ENCODE measurements at places on chromosomes 16 and 17.
A peak's percentile ranks its signal among the peaks of the same experiment; 100 is the strongest.

DNA sequence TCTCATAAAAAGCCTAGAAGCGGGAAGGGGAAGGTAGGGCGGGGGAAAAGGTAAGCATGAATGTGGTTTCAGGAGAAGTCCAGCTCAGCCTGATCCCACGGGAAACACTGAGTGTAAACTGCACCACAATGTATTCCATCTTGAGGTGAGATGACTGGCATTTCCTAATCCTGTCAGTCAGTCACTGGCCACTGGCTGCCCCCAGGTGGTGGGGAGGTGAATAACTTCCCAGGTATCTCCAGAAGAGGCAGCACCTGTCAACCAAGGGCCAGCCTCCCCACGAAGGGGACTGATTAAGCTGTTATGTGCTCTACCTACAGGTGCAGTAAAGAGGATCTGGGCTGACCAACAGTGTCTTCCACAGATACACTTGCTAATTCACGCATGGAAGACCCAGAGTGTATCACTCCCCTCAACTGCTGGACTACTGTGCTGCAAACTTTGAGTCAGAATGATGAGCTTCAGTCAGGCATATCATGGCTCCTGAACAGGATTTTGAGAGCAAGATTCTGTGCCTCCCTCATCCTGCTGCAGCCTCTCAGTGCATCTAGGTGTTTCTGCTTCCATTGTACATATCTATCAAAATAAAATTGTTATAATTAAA lies 108.5 kb upstream of the CCL2 start:
- DNase-seq, result peak; percentile 52

GRCh38 chr17:22266231-22266630 lies 573.9 kb downstream of the KCNJ18 start:
- no peak for DNase-seq

DNA sequence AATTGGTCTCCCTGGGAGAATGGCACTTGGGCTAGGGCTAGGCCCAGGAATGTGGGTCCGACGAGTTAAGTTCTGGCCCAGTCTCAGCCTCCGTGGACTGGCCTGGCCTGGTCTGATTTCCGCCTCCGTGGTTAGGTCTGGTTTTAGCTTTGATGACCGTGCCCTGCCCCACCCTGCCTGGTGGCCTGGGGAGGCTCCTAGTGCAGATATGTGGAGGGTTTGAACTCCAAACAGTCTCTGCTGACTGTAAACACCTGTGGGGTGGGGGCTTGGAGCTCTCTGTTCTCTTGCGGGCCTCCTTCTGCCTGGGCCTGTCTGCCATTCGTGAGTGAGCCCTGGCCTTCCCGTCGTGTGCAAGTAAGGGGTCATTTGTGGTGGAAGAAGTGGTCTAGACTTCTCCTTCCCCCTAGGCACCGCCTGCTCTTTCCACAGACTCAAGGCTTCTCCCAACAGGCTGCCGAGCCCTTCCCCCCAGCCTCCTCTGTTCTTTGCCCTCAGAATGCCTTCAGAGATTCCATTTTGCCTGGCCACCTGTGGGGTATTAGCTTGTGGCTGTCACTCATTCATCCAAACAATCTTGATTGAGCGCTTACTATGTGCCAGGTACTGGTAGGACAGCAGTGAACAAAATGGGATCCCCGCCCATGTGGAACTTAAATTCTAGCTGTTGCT lies 1.6 kb downstream of the ATP6V0C start:
- no peak for DNase-seq

- no peak for DNase-seq
These were observed 502 bp downstream of the SMPD3 start for GRCh38 chr16:68447653-68448359.

DNA sequence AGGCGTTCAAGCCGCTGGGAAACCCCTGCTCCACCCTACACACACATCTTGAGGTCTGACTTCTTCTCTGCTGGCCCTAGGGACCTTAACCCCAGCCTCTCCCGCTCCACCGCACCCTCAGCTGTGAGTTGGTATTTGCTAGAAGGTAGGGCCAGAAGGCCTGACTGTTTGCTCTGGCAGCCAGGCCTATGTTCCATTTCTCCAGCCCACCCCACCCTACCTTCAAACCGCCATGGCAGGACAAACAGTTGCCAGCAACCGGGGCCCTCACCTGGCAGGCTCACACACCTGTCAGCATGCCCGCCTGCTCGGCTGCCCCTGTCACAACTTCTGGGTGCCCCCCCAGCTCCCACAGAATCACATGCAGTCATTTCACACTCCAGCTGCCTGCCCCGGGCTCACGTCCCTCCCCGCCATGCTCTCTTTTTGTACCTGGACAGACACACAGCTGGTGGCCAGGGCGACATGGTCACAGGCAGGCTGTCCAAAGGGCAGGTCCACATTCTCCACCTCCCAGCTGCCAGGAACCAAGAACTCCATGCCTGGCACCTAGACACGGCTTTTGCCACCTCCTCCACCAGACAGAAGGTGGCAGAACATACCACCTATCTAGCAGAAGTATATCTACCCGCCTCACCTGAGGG lies 2.6 kb upstream of the ATP2A3 start:
- no peak for DNase-seq

GRCh38 chr17:73174126-73174525 lies 9.3 kb downstream of the SSTR2 start:
- DNase-seq, result no peak

GRCh38 chr17:7213895-7214299 lies 5.7 kb downstream of the DLG4 start:
- DNase-seq, result no peak

DNA sequence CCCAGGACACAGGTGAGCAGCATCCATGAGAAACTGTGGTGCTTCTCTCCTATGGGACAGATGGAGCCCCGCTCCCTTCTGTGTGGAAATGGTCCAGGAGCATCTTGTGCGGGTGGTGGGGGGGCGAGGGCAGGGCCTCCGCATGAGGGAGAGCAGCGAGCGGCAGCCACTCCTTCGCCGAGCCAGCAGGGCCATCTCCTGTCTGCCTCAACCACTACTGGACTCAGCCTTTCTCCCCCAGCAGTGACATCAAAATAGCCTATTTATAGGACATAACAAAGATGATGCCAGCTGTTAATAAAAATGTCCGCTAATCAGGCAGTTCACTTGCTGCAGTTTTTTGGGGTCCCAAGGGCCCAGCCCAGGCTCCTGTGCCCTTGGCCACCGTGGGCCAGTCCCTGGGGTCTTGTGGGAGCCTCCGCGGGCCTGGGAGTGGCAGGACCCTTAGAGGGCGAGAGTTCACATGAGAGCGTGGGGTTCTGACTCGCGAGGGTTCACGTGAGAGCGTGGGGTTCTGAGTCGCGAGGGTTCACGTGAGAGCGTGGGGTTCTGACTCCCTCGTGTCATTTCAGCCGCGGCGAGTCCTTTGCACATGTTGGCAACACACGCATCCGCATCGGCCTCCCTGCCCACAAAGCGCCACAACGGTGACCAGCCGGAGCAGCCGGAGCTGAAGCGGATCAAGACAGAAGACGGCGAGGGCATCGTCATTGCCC lies 47.4 kb downstream of the WDR45B start:
- DNase-seq, result no peak

GRCh38 chr16:71479420-71479819 lies 9.7 kb downstream of the ZNF19 start:
- no peak for DNase-seq

DNA sequence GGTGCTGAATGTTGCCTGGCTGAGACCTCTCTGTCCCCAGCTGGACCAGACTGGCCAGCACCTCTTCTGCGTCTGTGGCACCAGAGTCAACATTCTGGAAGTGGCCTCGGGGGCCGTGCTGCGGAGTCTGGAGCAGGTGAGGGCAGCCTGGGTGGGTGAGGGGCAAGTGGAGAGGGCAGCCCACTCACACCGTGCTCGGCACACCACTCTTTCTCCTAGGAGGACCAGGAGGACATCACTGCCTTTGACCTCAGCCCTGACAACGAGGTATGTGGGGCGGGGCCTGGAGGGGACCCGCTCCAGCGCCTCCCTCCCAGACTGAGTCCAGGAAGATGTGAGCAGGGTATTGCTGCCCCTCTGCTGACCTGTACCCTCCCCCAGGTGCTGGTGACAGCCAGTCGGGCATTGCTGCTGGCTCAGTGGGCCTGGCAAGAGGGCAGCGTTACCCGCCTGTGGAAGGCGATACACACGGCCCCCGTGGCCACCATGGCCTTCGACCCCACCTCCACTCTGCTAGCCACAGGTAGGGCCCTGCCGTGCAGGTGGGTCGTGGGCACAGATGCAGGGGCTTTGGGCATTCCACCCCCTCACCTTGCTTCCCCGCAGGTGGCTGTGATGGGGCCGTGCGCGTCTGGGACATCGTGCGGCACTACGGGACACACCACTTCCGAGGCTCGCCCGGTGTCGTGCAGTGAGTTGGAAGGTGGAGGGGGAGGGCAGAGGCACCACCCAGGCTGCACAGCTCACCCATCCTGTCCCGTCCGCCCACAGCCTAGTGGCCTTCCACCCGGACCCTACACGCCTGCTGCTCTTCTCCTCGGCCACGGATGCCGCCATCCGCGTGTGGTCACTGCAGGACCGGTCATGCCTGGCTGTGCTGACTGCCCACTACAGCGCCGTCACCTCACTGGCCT lies 2.6 kb downstream of the TBL3 start:
- DNase-seq, result no peak

- no peak for DNase-seq
These were observed 281.7 kb downstream of the GRIN2A start for GRCh38 chr16:9900576-9900975.

- DNase-seq, result no peak
These were observed 61.1 kb downstream of the B9D1 start for GRCh38 chr17:19301274-19301951.

GRCh38 chr17:2108170-2108569 lies 53.3 kb downstream of the HIC1 start:
- no peak for DNase-seq

DNA sequence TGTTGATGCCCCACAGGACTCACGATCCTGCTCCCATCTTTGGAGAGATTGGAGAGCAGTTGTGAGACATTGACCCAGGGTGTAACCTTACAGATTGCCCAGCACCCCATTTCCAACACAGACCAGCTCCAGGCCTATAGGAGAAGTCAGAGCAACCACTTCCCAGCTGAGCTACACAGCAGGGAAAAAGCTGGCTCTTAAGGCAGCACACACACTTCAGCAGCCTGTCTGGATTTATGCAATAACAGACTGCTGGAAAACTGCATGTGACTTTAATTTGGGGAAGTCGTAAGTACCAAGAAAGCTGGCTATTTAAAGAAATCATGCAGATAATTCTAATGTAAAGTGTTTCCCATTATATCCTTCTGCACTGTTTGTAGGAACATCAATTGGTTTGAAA lies 30.8 kb downstream of the NOG start:
- DNase-seq, result no peak

DNA sequence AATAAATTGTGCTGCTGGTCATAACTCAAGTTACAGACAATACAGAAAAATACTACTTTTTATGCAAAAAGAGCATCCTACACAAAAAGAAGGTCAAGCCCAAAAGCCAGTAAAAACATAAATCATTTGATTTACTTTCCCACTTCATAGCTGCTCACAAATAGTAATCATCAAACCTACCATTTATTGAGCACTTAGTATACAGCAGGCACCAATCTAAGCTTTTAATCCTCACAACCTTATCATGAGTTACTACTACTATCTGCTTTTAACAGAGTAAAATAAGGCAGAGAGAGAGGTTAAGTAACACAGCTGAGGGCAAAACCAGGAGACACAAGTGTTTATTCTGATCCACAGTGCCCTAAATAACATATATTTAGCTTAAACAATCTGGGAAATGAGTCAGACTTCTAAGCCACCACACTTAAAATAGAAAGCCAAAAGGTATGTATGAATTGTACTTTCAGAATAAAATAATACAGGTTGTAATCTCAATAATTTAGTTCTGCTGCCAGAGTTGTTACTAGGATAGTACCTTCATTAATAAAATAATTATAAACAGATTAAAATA lies 1.7 kb upstream of the AARS1 start:
- DNase-seq, result no peak

GRCh38 chr17:50806141-50806643 lies 29.2 kb upstream of the WFIKKN2 start:
- no peak for DNase-seq

All from stimulated activated CD8-positive, alpha-beta memory T cell treated with anti-CD3 and anti-CD28 coated beads, Interleukin-2, amount 100 ng/mL, for 48 hours (primary cell).